CD4-positive, alpha-beta T cell treated with Interleukin-21 for 1 hour (primary cell): ENCODE measurements at places on chromosomes 4 and X.

DNA sequence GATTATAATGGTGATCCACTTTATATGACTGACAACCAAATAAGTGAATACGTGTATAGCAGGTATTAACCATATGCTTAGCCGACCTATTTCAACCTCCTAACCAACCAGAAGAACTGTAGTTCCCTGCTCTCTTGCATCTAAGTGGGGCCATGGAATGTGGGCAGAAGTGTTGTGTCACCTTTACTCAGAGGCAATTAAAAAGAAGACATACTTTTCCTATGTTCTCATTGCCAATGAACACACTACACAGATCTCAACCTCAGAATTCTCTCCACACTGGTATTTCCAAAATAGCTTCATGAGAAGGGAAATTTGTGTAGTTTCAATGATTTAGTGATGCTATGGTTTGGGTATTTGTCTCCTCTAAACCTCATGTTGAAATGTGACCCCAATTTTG is 3.2 kb upstream of the NFKB1 start:
- DNase-seq = no peak

GRCh38 chrX:77917294-77917933 is 6.9 kb downstream of the ATP7A start:
- no peak for DNase-seq

GRCh38 chrX:75989806-75990590 is 182.9 kb upstream of the PBDC1 start:
- DNase-seq = no peak

DNA sequence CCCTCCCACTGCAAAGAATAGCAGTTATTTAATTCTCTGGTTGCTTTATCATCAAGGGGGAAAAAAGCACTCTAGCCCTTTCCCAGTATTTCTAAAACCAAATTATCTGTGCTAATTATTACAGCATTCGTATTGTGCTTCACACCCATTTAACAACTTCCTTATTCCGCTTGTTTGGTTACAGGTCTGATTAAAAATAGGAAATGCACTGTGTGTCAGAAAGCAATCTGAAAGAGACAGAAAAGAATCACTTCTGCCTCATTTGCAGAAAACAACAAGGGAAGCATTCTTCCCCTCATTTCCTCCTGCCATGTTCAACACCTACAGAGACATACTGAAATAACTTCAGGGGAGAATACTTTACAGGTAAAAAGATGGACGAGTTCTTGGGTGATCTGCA is 114.9 kb upstream of the MAP3K15 start:
- no peak for DNase-seq

GRCh38 chr4:56320293-56320692 is 67.0 kb downstream of the AASDH start:
- no peak for DNase-seq

GRCh38 chr4:55338486-55338885 is 7.6 kb upstream of the SRD5A3 start:
- DNase-seq = no peak

GRCh38 chr4:627347-628125 is 2.2 kb downstream of the PDE6B start:
- DNase-seq = no peak

DNA sequence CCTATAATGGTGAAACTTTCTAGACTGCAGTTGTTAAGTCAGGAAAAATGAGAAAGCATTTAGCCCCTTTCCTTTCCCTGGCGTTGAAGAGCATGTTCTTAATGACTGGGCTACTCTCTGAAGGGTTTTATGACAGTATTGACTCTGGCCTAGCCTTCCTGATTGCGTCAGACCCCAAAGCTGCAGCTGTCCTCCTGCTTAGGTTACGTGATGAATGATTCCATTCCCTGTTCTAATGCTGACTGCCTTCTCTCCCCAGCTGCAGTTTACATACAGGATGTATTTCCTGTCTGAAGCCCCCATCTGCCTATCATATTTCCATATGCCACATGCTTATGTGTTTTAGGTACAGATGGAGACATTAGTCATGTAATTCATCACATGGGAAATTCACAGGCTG is 105.8 kb upstream of the EGFL6 start:
- DNase-seq = no peak

GRCh38 chr4:62487016-62487415 is 1286.9 kb downstream of the ADGRL3 start:
- DNase-seq = no peak

GRCh38 chr4:169098054-169098497 is 88.0 kb upstream of the CBR4 start:
- no peak for DNase-seq

DNA sequence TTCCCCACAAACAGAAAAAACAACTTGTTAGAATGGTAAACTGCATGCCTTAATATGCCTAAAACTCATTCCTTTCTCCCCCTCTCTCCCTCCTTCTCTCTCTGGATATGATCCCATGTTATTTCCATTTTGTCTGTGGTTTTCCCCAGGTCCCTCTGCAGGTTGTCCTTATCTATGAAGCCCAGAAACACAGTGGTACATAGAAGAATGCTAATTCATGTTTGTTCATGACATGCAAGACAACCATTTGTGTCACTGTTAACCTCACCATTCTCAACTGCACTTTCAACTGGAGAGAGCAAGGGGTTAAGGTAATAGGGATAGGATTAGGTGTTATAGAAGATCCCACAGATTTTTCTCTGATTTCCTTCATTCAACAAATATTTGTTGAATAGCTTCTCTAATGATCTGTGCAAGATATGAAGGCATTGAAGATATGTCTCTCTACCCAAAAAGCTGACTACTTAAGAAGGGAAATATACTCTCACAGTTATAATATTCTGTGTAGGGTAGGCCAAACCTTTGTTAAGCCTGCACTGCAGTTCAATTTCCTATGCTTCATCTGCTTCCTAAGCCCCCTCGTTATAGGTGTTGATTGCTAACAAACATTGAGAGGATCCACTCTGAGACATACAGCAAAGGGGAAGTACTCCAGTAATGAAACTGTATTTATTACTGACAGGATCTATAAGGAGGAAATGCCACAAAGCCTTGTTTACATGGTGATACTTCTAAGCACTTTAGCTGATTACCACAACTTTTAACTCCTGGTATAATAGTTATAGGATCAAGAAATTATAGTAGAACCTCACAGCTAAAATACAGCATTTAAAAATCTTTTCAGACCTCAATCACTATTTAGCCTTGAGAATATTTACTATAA is 96.1 kb downstream of the FRYL start:
- no peak for DNase-seq

DNA sequence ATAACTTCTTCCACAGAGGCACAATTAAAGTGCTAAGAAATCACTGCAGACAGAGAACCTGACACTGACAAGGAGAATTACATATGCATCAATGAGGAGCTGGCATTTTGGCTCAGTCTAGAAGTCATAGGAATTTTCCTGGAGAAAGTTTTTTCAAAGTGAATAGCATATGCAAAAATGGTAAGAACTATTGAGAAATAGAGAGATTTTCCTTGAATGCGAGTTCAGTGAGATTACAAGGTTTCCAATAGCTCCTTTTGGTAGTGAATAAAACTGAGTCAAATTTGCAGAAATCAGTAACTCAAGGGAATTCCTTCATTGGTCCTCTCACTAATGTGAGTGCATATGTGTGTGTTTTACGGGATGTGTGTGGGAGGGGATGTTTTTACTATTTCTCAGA is 557.5 kb downstream of the PPARGC1A start:
- DNase-seq = no peak
